ENCODE measurements at places on chromosomes 11 and 22.

- no peak for DNase-seq
Measured at GRCh38 chr11:83112886-83113285, 41.2 kb upstream of the RAB30 start.

- DNase-seq = no peak
Measured at GRCh38 chr22:33865248-33865647, 55.0 kb downstream of the LARGE1 start.

DNA sequence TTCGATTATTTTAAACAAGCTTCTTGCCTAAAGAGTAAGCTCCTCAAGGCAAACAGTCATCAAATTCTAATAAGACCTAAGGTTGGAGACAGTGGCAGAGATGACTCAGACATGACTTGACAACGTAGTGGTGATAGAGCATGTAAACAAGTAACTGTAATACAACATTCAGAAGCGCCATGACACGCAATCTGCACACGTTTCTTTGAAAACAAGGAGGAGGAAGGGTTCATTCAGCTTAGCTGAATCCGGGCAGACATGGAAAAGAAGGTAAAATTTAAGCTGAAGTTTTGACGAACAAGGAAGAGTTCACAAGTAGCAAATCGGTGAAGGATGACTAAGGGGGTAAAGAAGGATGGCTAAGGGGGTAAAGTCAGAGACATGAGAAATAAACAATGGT lies 152.4 kb upstream of the ZC3H12C start:
- DNase-seq = peak; percentile 10

DNA sequence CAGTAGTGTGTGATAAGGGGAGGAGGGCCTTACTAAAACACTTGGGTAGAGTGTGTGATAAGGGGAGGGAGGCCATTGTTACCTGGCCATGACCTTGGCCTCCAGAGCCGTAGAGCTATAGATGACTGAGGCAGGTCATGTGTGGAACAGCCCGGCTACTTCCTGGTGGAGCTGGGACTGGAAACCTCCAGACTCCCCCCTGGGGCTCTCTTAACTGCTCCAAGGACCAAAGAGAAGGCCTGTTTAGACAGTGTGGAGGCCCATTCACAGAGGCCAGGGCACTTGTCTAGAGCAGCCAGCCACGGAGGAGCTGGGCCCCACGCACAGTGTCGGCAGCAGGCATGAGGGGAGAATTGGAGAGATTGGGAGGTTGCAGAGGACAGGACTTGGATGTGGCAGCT lies 12.5 kb upstream of the MICALL1 start:
- no peak for DNase-seq

DNA sequence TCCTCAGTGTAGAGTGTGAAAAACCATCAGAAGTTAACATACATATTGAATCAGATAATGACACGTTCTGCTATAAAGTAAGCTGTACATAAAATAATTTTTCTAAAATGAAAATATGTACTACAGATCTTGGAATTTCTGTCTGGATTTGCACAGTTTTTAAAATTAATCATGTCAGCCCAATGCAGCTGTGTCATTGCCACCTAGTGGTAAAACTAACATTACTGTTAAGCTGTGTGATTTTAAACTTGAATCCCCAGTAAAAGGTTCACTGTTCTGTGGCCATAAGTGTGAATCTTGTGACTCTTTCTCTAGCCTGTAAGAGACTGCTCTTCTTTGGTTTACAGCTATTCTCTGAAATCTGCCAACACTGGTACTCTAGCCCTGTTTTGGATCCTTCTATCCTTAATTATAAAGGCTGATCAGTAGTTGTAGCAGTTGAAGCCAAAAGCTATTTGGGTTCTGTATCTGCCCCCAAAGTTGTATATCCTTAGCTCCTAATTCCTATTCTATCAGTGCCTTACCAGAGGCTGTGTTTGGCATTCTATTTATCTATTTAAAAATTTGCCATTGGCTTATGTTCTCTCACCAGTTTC lies 4.0 kb downstream of the JRKL start:
- no peak for DNase-seq

DNA sequence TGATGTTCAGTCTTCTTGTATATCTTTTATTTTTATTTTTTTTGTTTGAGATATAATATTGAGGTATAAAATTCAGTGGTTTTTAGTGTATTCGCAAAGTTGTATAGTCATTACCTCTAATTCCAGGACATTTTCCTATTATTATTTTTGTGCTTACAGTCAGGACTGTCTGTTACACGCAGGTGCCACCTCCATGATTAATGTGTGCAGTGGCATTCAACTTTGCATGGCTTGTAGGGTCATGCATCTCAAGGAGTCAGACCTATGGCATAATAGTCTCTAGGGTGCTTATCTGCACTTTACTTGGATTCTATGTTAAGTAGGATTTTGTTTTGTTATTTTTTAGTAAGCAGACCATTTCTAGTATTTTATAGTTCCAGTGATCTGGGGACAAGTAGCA lies 1.0 kb downstream of the CTR9 start:
- DNase-seq = no peak

GRCh38 chr22:47817380-47817779 lies 1054.9 kb downstream of the TBC1D22A start:
- no peak for DNase-seq

DNA sequence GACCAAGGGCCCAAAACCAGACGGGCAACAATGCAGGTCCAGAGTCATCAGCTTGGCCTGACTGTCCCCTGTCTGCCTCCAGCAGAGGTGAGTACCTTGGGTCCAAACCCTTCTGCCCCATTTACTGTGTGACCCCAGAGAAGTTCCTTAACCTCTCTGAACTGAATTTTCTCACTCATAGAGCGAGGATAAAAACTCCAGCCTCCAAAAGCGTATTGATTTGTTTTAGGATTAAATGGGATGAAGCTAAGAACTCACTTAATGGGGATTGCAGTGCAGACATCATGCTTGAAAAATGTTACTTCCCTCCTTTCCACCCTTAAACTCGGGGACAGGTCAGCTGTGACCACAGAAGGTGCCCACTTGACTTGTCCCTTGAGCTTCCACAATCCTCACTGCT lies 22.6 kb downstream of the IGLL1 start:
- DNase-seq = no peak

- DNase-seq = no peak
Measured at GRCh38 chr11:1772270-1773130, 8.8 kb upstream of the CTSD start.

DNA sequence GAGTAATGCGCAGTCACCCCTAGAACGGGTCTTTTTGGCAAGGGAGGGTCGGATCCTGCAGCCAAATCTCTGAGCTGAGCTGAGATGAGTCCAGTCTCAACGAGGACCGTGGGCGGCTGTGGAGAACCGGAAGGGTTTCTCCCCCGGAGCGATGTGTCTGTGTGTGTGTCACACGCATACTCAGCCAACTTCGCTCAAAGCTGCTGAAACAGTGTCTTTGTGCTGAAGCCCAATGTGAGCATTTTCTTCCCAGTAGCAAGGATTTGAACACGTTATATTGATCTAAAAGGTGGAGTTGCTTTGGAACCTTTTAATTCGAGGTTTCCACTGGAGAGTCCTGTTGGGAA lies 1.4 kb upstream of the CELSR1 start:
- DNase-seq = no peak

GRCh38 chr11:46160100-46160499 lies 38.8 kb upstream of the PHF21A start:
- no peak for DNase-seq

- no peak for DNase-seq
Measured at GRCh38 chr22:31271026-31271425, 21.3 kb downstream of the PIK3IP1 start.

DNA sequence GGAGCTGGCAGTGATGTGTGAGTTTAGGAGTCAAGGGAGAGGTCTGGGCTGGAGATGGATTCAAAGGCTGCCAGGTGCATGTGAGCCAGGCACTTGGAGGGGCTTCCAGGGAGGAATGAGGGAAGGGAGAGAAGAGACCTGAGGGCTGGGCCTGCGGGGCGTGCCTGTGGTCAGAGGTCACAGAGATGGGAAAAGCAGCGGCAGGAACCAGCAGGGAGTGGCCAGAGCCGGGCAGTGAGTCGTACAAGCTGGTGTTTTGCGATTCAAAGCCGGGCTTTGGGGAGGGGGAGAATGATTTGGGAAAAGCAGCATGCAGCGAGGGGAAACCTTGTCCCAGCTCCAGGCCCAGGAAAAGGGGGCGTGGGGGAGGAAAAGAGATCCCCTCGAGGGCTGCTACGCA lies 96.9 kb upstream of the RTL6 start:
- DNase-seq = no peak

DNA sequence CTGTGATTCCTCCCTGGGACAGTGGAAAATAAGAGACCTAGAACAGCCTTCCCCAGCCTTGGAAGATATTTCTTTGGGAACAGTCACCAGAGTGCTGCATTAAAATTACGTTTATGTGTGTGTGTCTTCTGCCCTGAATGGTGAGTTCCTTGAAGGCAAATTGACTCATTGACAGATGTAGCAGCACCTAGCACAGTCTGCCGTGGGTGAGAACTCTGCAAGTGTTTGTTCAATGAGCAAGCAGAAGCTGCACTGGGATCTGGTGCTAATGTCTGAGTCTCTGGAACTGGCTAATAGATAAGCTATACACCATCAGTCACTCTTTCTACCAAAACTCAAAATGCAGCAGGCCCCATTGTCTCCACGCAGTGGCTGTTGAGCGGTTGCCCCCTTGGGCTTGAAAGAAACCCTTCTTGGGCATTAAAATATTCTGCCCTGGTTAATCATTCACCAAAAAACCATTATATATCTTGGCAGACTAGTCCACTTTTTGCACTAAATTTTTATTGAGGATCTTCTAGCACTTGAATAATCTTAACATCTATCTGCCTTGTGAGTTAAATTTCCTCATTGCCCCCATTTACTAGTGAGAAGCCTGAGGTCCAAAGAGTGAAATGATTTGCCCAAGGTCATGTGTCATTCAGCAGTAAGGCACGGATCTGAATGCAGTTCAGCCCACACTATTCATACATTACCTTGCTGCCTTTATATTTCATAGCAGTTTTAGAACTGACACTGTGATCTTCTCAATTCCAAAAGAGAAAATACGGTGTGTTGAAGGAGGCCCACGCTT lies 87.8 kb upstream of the GALNT18 start:
- no peak for DNase-seq

DNA sequence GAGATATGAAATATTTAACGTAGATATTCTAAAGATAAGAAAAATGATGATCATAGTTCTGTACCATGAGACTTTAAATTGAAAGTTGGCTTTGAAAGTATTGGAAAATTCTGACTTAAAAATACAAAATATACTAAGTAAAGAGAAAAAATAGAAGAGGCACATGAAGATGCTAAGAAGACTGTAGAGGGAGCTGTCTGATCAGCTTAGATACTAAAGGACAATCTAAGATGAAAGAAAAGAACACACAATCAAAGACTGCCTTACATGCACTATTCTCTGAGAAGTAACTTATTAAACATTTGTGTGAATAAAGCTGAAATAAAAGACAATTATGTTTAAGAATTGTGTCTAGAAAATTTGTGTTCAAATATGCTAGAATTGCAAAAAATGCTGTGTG lies 55.1 kb downstream of the RBMXL2 start:
- DNase-seq = peak; percentile 2

DNA sequence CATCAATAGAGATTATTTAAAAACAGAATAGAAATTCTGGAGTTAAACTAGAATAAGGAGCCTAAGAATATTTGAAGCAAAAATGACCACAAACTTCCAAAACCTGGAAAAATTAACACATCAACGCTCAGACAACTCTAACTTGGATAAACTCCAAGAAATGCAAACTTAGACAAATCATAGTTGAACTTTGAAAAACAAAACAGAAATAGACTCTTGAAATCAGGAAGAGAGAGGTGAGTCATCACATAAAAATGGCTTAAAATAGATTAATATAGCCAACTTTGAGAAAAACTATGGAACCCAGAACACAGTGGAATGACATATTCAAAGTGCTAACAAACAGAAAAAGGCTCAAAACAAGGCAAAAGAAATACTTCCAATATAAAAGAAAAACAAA lies 974.2 kb downstream of the JRKL start:
- DNase-seq = no peak

DNA sequence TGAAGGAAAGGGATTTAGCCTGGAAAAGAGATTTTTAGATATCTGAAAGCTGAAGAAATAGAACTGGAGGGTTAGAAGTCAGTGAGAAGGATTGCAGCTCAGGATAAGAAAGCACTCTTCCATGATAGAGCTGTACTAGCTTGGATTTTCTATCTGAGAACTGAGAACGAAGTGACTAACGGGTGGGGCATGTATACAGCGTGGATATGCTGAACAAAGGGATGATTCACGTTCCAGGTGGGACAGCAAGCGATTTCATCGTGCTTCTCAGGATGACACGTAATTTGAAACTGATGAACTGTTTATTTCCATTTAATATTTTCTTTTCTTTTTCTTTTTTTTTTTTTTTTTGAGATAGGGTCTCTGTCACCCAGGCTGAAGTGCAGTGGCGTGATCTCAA lies 53.0 kb downstream of the GRAMD1B start:
- DNase-seq = no peak

GRCh38 chr11:12066799-12067508 lies 43.4 kb upstream of the MICAL2 start:
- DNase-seq = no peak

GRCh38 chr11:129973809-129974208 lies 28.8 kb downstream of the PRDM10 start:
- DNase-seq = no peak

- DNase-seq = no peak
Measured at GRCh38 chr11:73087730-73088129, 54.4 kb downstream of the FCHSD2 start.

- no peak for DNase-seq
Measured at GRCh38 chr11:35084817-35085440, 54.0 kb upstream of the CD44 start.

- DNase-seq = no peak
Measured at GRCh38 chr11:107271425-107271824, 186.2 kb downstream of the CWF19L2 start.

- no peak for DNase-seq
Measured at GRCh38 chr22:19700790-19701419, 13.4 kb upstream of the SEPTIN5 start.

- DNase-seq = no peak
Measured at GRCh38 chr11:1915795-1916131, 3.7 kb upstream of the TNNT3 start.

- no peak for DNase-seq
Measured at GRCh38 chr11:62115085-62115694, 8.6 kb upstream of the INCENP start.

DNA sequence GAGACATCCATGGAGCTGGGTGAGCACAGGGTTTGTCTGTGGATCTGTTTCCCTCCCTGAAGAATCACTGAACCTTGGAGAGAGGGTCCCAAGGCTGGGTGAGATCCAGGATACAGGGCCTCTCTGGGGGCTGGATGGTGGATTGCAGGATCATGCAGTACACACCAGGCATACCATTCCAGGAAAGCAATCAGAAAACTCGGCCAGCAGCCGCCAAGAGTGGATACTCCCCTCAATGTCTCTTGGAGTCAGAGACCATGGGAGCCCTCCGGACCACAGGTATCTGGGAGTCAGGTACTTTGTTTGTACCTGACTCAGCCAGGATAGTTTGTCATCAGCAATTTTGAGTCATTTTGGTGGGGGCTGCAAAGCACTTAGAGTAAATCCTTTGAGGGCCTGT lies 14.6 kb upstream of the SYT13 start:
- no peak for DNase-seq

GRCh38 chr11:68047437-68048290 lies 8.8 kb downstream of the TCIRG1 start:
- no peak for DNase-seq
